GM04504 (cell line): ENCODE measurements at places on chromosomes 3 and 15.
A peak's percentile ranks its signal among the peaks of the same experiment; 100 is the strongest.

DNA sequence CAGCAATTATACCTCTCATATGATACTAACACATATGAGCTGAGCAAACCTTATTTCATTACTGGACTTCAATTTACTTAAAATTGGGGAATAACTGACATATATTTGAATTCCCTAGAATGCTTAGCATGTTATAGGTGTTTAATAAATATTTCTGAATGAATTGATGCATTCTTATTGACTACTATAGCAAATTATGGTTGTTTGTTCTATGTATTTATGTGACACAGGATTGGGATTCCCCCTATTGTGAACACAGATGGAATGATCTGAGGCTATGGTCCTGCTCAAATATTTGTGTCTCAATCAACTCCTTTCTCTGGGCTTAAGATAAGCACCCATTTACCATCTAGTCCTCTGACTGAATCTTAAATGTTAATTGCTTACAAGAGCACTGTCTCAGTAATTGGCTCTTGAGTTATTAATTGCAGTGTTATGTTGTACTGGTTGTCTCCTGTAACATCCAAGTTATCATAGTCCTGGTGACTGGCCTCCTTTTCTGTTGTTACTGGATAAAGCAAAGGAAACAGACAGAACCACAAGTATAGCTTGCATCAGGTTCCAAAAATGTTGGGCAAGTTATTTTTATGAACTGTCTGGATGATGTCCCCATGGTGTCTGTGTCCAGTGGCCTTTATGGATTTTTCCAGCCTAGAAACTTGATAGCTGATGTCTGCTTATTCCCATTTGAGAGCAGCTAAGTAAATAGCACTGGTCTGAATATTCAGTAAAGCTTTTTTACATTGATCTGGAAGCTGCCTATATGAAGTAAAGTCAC is 2.3 kb upstream of the UACA start:
- peak; percentile 61 for DNase-seq

DNA sequence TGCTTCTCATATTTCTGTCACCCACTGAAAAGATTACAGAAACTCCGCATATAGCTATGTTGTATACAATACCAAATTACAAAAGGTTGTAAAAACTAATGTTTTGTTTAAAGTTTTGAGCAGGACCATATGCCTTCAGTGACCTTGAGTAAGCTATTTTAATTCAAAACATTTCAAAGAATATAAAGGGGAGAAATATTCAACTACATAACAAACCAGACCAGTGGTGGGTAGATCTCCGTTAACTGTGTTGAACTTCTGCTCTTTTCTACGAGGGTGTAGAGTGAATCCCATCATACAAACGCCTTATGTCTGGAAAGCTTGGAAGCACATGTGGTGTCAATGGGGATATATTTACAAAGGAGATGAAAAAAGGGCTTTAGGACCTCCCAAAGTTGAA is 68.4 kb upstream of the NR2F2 start:
- DNase-seq: no peak

DNA sequence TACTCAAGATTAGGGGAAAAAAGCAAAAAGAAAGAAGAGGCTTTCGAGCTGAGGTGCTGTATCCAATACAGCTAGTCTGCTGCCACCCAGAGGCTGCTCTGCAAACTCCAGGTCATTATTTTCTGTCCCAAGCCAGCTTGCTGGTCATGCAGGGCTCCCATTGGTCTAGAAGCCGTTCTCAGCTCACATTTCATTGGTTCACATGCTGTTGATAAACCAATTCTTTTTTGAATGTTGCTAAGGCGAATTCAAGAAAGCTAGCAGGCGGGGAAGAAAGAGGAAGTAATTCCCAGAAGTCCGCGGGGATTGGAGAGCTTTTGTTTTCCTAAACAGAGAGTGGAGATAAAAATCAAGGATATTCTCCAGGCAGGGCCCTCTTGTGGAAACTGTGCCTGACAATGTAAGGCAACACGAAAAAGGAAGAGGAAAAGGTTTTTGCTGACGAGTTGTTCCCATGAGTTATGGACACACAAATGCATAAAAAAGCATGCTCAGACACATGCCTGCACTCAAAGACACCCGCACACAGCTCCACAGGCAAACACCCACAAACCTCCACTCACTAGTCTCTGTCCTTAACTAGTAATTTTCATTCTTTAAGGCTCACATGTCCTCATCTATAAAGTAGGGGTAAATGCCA is 33.4 kb downstream of the FSTL1 start:
- DNase-seq: peak; percentile 93

DNA sequence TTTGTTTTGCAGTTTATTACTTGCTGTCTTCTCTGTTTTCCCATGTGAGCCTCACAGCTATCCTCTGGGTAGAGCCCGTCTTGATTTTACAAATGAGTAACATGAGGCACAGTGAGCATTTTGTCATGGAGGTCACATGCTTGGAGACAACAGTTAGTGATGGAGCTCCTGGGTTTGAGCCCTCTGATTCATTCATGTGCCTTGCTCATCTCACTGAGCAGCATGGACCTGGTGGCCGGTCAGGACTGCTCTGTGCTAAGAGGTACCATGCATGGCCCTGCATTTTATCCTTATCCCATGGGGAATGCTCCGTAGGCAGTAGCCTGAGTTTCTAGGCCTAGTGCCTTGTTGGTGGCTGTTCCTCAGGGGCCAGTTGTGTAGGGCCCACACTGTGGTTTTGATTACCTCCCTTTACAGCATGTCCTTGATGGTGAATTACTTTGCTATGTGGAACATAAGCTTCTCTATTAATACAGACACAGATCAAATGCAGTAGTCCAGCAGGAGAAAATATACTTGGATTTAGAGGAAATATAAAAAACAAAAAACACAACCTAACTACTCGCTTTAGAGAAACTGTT is 35.6 kb downstream of the MAP2K5 start:
- no peak for DNase-seq

GRCh38 chr3:197434830-197435229 is 120.9 kb downstream of the BDH1 start:
- no peak for DNase-seq

- DNase-seq: peak; percentile 10
These were observed 952.0 kb downstream of the AGBL1 start for GRCh38 chr15:87031540-87032230.

- DNase-seq: no peak
These were observed 755 bp downstream of the PDE8A start for GRCh38 chr15:84982301-84982920.

DNA sequence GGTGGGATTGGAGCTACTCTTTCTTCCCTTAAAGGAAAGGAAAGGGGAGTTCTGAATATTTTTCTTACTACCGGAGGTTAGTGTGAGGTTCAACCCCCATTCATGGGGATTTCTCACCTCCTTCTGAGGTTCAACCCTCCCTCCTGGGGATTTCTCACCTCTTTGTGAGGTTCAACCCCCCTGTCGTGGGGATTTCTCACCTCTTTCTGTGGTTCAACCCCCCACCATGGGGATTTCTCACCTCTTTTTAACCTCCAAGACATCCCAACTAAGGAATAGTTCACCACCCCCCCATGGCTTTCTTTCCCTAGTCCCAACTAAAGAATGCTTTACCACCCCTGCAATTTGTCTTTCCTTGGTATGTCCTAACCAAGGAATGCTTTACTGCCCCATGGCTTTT is 520.3 kb downstream of the EDEM1 start:
- no peak for DNase-seq

DNA sequence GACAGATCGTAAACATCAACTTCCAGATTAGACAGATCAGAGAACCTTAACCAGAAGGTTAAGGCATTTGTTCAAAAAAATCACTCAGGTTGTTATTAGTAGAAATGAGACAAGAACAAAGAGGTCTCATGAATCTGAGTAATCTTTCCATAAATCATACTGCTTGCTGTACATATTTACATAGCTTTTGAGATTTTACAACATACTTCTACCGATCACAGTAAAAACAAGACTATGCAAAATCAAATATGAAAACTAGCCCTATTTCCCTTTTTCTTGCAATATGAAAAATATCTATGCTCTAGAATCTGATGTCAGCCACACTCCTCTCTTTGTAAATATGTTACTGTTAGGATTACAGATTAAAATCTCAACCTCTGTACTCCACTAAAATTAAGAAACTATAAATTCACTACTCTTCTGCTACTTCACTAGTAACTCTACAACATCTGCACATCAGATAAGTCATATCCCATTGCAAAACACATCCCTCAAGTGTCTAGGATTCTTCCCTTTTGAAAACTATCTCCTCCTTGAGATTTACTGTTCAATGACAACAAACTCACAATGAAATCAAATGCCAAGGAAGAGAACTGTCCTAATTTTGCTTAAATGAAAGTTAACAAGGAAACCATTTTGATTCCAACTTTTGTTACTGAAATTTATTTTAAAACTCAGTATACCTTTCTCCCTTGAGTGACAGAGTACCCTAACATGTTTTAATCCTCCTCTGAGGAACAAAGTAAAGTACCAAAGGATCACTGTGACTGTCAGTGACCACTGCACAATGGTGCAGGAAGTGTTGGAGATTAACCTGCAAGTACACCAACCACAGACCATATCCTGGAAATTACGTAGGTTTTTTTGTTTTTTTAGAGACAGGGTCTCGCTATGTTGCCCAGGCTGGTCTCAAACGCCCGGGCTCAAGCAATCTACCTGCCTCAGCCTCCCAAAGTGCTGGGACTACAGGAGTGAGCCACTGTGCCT is 12.8 kb downstream of the DCUN1D1 start:
- DNase-seq: no peak

- DNase-seq: no peak
These were observed 52.3 kb upstream of the HACD2 start for GRCh38 chr3:123637131-123637530.

- DNase-seq: no peak
These were observed 94.1 kb downstream of the PLSCR2 start for GRCh38 chr3:146375219-146375618.

DNA sequence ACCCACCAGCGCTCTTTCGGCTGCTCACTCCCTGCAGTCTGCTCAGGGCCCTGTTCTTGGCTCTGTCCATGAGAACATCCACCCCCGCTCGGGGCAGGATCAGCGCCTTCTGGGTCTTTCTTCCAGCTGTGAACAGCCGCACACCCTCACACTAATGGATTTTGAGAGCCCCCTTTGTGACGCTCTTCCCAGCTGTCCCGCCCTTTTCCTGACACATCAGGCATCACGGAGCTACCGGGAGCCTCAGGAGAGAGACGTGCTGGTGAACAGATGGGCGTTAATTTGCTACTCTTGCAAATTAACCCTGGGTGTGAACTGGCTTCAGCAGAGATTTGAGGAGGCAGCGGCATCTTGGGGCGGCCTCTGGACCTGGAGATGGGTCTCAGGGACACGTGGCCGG is 113.0 kb downstream of the TMEM266 start:
- no peak for DNase-seq

DNA sequence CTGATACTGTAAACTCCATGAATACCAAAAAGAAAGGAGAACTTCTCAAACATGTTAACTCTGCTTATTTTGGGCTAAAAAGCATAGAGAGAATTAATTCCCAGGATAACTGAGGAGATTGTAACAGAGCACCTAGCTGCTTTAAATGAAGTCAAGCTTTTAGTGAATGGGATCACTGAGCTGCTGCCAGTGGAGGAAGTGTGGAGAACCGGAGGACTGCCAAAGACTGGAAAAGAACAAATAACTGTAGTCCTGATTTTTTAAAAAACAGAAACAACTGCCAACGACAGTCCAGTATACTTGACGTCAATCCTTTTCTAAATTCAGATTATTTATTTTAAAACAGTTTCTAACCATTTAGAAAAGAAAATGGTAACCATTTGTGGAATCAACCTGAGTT is 3.3 kb downstream of the C3orf70 start:
- no peak for DNase-seq

DNA sequence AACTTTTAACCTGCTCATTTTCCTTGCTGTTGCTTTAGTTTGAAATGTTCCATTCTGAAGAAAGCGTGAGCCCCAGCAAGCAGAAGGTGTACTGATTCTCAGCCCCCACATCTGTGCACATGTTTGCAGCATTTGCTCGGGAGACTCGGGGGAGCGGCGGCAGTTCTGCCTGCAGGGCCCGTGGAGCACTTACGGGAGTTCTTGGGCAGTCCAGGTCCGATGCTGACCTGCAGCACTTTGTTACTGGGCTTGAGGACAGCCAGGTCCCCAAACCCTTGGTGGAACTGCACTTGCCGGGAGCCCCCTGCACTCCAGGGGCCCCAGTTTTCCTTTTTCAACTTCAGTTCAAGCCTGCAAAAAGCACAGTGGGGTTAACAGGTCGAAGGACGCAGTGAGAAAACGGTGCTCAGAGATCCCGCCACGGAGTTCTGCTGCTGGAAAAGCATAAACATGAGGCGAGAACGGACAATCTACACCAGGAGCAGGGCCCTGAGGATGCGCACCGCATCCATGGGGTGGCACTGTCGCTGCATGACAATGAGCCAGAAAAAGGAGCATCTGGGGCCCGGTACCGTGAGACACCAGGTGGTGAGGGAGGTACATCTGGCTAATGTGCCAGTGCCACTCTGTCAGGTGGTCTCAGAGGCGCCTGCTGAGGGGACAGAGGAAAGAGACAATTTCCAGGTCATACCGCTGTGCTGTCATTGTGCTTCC is 45.6 kb upstream of the LDHAL6B start:
- no peak for DNase-seq

GRCh38 chr3:178707311-178708031 is 171.2 kb downstream of the KCNMB2 start:
- DNase-seq: no peak

DNA sequence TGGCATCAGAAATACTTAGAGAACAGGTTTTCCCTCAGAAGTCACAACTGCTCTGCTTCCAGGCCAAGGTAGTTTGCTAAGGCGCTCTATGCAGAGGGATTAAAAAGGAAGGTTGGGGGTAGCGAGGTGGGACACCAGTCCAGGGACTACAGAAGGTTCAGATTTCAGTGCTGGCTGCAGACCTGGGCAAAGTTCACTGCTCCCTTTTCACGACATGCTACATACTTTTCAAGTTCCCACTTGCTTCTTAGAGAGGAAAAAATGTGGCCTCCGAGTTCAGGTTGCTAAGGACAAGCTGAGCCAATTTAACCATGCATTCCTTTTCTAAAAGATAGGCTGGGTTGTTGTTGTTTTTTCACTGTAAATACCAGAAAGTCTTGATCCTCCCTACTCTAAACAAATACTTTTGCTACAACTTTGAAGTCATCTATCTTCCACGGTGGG is 158.6 kb upstream of the NR2F2 start:
- DNase-seq: no peak

GRCh38 chr3:133162670-133163305 is 124.6 kb downstream of the TMEM108 start:
- no peak for DNase-seq

- DNase-seq: no peak
These were observed 178.8 kb downstream of the ABHD5 start for GRCh38 chr3:43869491-43869890.

DNA sequence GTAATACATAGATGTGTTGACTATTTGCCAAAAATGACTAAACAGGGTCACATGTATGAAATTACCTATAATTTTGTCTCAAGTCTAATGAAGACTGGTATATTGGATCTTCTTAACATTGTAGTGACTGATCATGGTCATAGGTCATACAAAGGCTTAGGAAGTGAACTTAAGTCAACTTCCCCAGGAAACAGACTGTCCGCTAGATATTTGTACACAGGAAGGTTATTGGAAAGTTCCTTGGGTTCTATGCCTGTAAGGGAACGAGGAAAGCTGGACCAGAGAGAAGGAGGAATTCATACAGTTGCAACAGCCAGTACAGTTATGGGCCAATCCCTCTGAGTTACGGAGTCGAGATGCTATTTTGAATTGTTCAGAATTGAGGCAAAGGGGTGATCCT is 462.0 kb upstream of the THRB start:
- no peak for DNase-seq
